ENCODE measurements at places on chromosomes 11 and 22.

DNA sequence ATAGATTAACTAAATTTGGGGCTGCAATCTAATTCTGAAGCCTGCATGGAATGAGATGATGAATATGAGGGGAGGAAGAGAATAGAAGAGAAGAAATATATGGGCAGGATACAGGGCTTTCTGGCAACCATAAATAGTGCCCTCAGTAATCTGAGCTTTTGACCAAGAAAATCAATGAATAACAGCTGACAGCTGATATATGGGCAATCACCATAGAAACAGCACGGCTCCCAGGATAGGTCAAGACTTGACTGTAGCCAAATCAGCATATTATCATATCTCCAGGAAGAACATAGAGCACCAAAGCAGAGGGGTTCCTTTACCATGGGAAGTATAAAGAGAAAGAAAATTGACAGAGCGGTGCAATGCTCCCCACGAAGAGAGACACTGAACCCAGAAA lies 643.8 kb upstream of the TENM4 start:
- DNase-seq, result no peak

DNA sequence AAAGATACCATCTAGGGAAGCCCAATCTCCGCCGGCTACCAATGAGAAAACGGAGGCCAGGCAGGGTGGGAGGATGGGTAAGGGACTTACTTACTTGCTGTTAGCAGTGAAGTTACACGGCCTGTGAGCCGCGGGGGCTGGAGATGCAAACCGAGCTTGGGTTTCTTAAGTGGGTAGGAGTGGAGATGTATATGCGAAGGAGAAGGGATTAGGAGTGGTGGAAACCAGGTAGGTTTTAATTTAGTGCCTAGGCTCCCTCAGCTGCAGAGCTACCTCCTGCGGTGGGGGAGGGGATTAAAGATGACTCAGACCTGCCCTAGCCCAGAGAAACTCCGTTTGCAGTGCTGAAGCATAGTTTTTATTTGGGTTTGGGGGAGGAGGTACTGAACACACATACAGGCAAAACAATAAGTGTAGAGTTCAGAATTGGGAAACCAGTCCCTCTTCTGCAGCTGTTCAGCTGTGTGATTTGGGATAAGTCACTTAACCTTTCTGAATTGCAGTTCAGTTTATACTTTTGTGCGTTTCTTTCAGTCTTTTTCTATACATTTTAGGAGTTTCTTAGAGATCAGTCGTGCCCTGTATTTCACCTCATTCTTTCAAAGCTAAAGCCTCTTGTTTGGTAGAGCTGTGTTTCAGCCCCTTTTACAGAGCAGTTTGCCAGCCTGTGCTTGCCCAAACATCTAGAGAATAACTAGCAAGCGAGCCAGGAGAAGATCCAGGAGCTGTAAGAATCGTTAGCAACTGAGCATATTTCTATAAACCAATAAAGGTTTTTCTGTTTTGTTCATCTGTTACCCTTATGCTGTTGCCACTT lies 596 bp upstream of the TNRC6B start:
- DNase-seq, result no peak

GRCh38 chr11:71201231-71201630 lies 51.1 kb downstream of the SHANK2 start:
- DNase-seq, result no peak

DNA sequence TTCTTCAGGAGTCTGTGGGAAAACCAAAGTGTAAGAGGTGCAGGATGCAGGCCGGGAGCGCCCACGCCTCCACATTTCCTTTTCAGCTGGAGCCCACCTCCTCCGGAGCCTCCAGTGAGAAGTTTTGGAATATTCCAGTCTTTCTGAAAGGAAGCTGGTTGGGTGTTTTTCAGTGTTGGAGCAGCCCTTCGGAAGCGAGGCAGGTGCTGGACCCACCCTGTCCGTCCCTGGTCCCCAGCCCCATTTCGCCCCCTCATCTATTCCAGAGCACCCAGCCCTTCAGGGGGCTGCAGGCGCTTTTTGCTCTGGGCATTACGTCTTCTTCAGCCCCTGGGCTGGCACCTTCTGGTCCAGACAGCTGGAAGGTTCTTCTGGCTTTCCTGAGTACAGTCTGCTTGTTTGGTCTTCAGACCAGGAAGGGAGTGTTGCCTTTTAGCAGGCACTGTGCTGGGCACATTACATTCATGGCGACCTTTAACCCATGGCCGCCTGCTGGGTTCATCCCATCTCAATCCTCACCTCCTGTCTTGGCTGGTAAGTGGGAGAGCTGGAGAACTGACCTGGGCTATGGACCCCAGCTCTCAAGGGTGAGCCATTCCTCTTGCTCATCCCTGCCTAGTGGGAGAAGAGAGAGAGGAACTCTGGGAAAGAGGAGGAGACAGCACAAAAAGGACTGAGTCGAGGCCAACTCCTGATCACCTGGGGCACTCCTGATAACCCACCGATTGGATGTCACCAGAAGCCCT lies 710 bp upstream of the THY1 start:
- no peak for DNase-seq

GRCh38 chr11:123841174-123841573 lies 35.0 kb upstream of the OR6M1 start:
- no peak for DNase-seq

DNA sequence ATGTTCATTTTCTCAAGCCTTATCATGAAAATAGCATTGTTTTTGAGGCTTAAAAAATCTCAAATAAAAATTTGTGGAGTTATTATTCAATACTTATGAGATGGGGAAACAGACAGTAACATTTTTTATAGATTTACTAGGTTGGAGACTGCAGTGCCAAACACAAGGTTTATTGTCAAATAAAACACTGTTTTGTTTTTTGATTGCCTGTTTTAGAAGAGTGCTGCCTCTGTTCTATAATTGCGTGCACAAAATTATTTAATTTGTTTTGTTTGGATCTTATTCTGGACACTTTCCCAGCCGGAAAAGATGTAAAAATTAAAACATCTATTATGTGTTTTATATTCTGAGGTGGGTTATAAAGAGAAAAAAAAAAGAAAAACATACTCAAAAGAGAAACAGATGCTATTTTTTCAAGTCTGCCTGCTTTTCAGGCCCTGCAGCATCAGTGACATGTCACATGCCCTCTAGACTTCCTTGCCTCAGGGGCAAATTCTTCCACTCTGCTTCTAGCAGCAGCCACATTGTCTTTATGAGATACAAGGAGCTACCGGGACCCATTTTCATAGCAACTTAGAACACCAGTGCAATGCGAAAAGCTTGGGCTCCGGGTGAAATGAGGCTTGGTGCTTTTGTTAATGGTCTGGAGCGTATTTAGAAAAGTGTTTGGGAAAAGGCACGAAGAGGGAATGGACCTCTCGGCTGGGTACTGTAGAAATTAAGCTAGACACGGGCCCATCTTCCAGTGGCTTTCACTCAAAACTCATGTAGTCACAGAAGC lies 77.5 kb downstream of the EFCAB6 start:
- DNase-seq, result no peak

- DNase-seq, result no peak
These were observed 381.8 kb downstream of the TBC1D22A start for GRCh38 chr22:47144076-47144765.

DNA sequence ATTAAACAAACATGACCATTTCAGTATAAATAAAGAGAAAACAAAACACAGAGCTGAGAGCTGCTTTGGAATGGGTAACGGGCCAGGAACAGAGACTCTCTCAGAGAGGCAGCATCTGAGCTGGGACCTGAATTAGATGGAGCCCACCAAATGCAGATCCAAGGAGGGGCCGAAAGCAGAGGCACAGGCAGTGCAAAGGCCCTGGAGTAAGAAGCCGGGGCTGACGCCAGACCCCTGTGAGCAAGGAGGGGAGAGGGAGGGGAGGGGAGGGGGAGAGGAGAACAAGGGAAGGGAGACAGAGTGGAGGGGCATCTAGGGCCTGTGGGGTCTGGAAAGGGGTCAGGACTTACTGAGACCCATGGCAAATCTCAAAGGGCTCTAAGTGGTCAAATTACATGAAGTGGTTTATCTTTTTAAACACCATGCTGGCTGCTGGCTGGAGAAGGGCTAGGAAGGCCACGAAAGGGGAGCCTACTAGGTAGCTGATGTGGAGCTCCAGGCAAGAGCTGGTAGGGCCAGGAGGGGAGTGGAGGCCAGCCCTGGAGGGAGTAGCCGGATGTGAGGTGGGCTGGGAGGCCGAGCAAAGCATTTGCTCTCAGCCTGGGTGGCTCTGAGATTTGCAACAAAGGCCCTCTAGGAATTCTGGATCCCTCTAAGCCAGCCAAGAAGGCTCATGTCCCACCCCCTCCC lies 3.2 kb downstream of the OSBPL5 start:
- no peak for DNase-seq

GRCh38 chr11:113564527-113565130 lies 89.4 kb upstream of the DRD2 start:
- no peak for DNase-seq

GRCh38 chr11:74168838-74169237 lies 2.0 kb downstream of the C2CD3 start:
- no peak for DNase-seq

DNA sequence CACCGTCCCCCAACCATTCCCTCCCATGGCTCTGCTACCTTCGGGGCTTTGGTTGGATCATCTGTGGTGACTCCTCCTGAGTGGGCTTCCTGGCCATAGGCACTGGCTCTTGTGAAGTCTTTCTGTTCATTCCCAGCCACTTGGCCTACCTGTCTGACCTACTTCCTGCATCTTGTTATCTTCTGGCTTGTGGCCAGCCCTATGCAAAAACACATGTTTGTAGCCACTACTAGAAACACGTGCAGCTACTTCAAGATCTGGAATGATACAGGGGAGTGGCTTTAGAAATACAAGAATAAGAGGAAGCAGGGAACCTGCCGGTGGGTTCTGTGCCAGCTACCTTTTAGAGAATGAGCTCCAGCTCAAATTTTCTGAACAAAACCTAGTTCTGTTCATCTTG lies 20.9 kb downstream of the RCOR2 start:
- no peak for DNase-seq

DNA sequence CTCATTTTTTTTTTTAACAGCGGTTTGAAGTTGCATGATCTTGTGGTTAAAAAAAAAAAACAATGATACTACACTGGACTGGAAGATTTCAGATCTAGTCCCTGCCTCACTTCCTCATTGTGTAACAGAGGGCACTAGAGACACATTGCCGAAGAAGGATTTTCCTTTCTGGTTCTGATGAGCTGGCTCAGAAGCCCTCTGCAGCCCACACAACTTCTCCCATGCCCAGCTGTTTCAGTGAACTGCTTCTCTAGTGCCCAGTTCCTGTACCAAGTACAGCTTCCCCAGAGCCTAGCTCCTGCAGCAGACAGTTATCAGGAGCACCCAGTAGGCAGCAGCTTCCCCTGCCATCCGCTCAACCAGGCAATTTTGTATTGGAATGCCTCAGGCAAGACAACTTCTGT lies 29.5 kb upstream of the ANO5 start:
- no peak for DNase-seq

GRCh38 chr11:28529540-28530410 lies 421.6 kb downstream of the METTL15 start:
- no peak for DNase-seq

GRCh38 chr11:76075716-76076115 lies 130.6 kb downstream of the WNT11 start:
- no peak for DNase-seq

- DNase-seq, result no peak
These were observed 66.0 kb downstream of the KCNQ1 start for GRCh38 chr11:2510626-2511402.

DNA sequence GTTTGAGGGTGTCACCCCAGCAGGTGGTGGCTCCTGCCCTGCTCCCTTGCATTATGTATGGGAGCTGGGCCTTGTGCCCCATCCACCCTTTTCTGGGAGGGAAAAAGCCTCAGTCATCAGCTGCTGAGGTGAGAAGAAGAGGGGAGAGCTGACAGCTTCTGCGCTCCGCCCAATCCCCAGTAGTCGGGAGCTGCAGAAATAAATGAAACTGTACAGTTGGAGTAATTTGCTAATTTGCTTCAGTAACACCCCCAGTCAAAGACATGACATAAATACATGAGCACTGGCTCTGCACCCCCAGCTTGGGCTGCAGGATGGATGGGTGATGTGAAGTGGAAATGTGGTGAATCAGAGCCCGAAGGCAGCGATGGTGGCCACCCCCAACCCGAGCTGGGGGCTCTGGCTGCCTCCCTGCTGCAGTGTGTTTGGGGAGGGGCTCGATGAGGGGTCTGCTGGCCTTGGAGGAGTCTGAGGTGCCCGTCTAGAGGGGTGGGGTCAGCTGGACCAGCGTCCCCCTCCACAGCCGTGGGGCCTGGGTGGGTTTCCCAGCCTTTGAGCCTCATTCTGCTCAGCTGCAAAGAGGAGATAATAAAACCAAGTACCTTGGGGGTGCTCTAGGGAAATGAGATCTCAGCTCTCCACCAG lies 59.2 kb downstream of the MPPED1 start:
- DNase-seq, result no peak
